Tibial nerve (tissue), 4 donors: ENCODE measurements at places on chromosomes 1 and 21. TPM values are rescaled to one million over a fixed set of nuclear protein-coding genes. Genes with fewer than 3 reads are reported as not detected.

DNA sequence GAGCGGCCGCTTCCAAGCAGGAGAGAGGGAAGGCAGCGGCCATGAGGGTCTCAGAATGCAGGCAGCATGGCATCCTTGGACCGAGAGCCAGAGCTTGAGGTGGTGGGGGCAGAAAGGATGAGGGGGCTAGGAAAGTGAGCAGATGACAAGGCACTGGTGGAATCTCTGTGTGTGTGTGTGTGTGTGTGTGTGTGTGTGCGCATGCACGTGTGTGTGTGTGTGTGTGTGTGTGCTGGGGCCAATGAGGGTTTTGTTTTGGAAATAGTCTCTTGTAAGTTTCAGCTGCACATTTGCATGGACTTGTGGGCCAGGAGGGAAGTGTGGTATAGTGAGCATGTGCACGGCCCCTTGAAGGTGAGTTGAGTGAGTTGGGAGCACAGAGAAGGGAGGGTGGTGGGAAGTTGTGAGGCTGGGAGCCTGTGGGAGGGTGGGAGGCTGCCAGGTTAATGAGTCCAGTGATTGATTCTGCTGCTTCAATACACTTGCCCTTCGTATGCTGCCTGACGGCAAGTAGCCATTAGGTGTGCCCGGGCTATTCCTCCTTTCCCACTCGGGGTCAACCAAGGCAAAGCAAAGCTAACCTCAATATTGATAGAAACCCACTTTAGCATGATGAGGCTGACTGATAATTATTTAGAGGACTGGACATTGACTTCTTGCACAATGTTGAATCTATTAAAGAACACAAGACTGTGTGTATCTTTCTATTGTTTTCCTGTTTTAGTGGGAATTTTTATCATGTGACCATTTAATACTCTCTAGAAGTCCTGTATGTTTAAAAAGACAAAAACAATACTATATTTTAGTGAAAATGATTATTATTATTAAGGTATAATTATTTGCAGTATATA, 80.3 kb downstream of the PROX1 start:
- no peak for DNase-seq
- H3K36me3 ChIP-seq, result no peaks in the 10 kb centered on the region
- H3K27me3 ChIP-seq, result no peaks in the 10 kb centered on the region
- no peak overlapping the region for H3K4me3 ChIP-seq
- H3K4me1 ChIP-seq, result no peaks in the 10 kb centered on the region
- H3K27ac ChIP-seq, result no peak overlapping the region

DNA sequence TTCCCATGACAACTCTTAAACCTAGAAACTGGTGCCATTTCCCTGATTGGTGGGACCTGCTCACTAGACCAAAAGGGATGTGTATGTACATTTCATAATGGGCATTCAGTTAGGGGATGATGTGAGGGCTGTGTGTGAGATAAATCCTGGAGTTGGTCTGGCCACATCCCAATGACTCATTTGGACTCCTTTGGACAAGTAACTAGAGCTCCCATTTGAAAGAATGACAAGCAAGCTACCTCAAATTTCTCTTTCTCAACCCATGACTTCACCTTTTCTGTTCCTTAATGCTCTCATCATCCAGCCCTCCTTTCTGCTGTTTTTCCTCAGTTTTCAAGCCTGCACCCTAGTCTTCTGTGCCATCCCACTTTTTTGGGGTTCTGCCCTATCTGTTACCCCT, 27.9 kb downstream of the EBNA1BP2 start:
- peaks cover 21% of the 10 kb centered on the region for H3K27me3 ChIP-seq
- peaks cover 9% of the 10 kb centered on the region for H3K4me1 ChIP-seq
- no peak for DNase-seq
- no peaks in the 10 kb centered on the region for H3K36me3 ChIP-seq
- no peak overlapping the region for H3K27ac ChIP-seq

Gene HAPLN2
- total RNA-seq, result 12.9 TPM

DNA sequence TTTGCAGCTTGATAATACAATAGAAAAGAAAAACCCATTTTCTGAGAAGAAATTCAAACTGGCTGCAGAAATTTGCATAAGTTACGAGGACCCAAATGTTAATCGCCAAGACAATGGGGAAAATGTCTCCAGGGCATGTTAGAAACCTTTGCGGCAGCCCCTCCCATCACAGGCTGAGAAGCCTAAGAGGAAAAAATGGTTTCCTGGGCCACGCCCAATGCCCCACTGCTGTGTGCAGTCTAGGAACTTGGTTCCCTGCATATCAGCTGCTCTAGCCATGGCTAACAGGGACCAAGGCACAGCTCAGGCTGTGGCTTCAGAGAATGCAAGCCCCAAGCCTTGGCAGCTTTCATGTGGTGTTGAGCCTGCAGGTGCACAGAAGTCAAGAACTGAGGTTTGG, 37.5 kb upstream of the TMEM61 start:
- DNase-seq, result no peak
- H3K27ac ChIP-seq, result no peak overlapping the region
- H3K27me3 ChIP-seq, result no peaks in the 10 kb centered on the region
- no peak overlapping the region for H3K4me3 ChIP-seq

- no peaks in the 10 kb centered on the region for H3K27me3 ChIP-seq
- no peak for DNase-seq
- H3K27ac ChIP-seq, result no peak overlapping the region
Observed at GRCh38 chr1:222040121-222040805, 298.4 kb upstream of the DUSP10 start.

DNA sequence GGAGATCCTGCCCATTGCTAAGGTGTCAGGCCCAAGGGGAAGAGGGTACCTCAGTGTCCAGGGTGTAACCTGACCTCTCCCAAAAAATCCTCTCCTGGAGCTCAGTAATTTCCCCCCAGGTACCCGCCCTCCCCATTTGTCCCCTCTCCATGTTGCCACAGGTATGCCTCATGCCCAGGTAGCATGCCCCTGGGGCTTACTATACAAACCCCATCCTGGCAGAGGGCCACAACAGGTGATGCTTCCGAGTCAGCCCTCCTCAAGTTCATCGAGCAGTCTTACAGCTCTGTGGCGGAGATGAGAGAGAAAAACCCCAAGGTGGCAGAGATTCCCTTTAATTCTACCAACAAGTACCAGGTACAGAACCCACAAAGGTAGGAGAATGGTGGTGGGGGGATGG, 15.7 kb downstream of the ATP1A4 start:
- no peaks in the 10 kb centered on the region for H3K36me3 ChIP-seq
- no peaks in the 10 kb centered on the region for H3K4me1 ChIP-seq
- no peaks in the 10 kb centered on the region for H3K27me3 ChIP-seq
- H3K27ac ChIP-seq, result no peak overlapping the region

DNA sequence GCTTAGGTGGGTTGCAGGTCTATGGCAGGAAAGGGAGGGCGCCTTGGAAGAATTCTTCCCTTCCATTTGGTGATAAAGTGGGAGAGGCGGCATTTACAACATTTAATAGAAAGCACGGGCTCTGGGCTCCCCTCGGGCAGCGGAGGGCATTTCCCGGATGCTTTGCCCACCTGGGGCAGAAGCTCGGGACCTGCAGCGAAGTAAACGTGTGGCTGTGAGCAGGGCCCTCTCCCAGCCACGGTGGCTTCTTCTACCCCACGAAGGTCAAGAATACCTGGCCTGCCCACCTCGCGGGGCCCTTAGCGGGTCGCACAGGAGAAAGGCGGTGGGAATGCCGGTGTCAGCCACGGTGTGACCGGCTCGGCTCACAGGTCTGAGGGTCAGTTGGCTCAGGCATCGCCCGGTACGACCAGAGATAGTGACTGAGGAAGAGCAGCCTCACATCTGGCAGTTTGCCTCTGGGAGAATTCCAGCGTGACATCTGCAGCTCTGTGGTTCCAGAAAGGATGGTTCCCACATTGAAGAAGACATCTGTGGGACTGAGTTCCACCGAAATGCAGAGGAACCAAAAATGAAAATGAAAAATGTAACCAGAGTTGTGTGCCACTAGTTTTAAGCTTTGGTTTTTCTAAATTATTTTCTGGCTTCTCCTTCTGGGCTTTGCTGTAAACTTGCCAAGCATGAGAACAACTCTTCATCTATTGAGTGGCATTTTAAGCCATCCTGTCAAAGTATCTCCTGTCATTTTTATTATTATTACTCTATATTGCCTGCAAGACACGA, 720 bp upstream of the F3 start:
- no peaks in the 10 kb centered on the region for H3K27me3 ChIP-seq
- peaks cover 20% of the 10 kb centered on the region for H3K4me1 ChIP-seq

DNA sequence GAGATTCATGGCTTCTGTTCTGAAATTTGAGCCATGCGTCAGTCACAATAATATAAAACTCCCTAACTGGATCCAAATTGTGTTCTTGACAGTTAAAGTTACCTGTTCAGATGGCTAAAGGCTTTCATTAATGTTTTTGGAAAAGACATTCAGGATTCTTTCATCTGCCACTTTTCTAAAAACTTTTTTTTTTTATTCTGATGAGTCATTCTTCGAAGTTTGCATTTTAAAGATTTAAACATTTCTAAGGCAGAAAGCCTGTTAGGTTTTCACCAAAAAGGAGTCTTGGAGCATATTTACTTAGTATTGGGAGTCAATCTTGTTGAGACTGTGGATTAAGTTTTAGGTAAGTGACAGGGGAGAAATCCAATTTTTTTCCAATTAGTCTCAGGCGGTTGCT, 18.9 kb upstream of the SDC3 start:
- DNase-seq, result no peak
- no peak overlapping the region for H3K4me3 ChIP-seq
- H3K36me3 ChIP-seq, result no peaks in the 10 kb centered on the region
- no peaks in the 10 kb centered on the region for H3K4me1 ChIP-seq

DNA sequence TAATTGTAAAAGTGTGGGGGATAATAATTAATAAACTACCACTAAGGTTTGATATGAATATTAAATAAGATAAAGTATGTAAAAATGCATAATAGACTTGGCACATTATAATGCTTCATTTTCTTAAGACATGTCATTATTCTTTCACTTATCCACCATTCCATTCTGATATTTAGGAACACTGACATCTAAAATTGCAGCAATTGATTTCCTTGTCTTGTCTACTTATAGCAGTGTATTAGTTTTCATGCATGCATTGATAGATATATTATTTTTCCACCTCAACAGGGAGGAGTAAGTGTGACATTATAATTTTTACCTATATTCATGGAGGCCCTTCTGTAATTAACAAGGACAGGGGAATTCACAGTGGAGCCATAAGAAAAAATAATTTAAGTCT, 41.6 kb upstream of the RGS4 start:
- DNase-seq, result no peak
- no peaks in the 10 kb centered on the region for H3K4me1 ChIP-seq
- H3K36me3 ChIP-seq, result no peaks in the 10 kb centered on the region

DNA sequence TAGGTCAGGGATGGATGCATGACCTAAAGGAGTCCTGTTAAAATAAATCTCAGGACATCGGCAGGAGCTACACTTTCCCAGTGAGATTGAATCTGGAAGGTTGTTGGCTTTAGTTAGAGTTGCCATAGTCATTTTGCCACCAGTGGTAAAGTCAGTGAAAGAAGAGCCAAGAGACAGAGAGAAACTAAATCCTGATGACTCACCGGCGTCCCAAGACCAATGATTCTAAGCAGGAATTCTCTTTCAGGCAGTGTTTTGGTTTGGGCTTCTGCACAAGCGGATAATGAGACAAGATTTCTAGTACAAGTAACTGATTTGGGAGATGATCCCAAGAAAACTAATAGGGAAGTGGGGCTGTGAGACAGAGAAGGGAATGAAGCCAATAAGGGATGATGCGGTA, 88.8 kb upstream of the ETS2 start:
- H3K27me3 ChIP-seq, result no peaks in the 10 kb centered on the region
- no peak overlapping the region for H3K4me3 ChIP-seq

DNA sequence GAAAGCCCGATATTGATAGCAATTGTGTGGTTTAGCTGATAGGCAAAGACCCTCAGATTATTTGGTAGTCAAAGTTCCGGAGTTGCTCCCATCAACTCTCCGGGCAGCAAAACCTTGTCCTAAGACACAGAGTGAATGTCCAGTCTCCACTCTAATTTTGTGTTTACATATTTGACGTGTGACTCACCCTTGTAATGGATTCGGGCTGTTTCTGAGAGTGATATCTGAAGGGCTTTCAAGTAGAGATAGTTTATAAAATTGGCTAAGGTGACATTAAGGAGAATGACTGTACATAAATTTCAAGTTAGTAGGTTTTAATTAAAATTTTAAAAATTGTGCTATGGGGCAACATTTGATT, 154.2 kb downstream of the CNIH3 start:
- no peaks in the 10 kb centered on the region for H3K4me1 ChIP-seq
- H3K36me3 ChIP-seq, result no peaks in the 10 kb centered on the region
- H3K27ac ChIP-seq, result no peak overlapping the region
- H3K4me3 ChIP-seq, result no peak overlapping the region
- peaks cover 2% of the 10 kb centered on the region for H3K27me3 ChIP-seq

DNA sequence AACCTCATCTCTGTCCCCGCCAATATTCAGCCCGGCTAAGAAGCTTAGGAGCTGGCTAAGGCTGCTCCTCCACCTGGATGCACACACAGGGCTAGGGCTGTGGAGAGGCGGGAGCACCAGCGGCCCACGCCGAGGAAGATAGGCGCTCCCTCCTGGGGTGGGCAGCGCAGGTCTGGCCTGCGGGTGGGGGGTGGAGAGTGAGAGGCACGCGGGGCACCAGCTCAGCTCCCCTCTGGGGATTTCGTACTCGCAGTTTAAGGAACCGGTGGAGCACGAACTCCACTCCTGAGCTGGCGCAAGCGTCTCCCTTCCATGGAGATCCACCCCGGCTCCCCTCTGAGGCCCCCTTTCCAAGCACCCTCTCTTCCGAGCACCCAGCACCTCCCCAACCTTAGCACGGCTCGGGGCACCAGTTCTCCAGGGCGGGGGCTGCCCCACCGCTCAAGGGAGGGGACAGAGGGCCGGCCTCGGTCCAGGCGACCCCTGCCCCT, 433 bp upstream of the KAZN start:
- H3K4me3 ChIP-seq, result peak overlapping the region; percentile 20
- DNase-seq, result no peak
- H3K27ac ChIP-seq, result no peak overlapping the region
- H3K27me3 ChIP-seq, result peaks cover 3% of the 10 kb centered on the region

Gene SPATA6
- total RNA-seq, result 55.5 TPM

GRCh38 chr21:38958940-38959691, 153.4 kb downstream of the ETS2 start:
- no peak overlapping the region for H3K4me3 ChIP-seq
- no peaks in the 10 kb centered on the region for H3K4me1 ChIP-seq
- H3K27ac ChIP-seq, result no peak overlapping the region
- H3K36me3 ChIP-seq, result no peaks in the 10 kb centered on the region
- peak; percentile 77 for DNase-seq
- no peaks in the 10 kb centered on the region for H3K27me3 ChIP-seq

Gene TBX15
- total RNA-seq, result 48.7 TPM

Gene RNF187
- 38.1 TPM for total RNA-seq
